Hippocampal formation (tissue), 2 donors: ENCODE measurements at places on chromosomes 4 and X.

GRCh38 chr4:122045533-122045932 is 93.7 kb upstream of the TRPC3 start:
- no peak for DNase-seq

DNA sequence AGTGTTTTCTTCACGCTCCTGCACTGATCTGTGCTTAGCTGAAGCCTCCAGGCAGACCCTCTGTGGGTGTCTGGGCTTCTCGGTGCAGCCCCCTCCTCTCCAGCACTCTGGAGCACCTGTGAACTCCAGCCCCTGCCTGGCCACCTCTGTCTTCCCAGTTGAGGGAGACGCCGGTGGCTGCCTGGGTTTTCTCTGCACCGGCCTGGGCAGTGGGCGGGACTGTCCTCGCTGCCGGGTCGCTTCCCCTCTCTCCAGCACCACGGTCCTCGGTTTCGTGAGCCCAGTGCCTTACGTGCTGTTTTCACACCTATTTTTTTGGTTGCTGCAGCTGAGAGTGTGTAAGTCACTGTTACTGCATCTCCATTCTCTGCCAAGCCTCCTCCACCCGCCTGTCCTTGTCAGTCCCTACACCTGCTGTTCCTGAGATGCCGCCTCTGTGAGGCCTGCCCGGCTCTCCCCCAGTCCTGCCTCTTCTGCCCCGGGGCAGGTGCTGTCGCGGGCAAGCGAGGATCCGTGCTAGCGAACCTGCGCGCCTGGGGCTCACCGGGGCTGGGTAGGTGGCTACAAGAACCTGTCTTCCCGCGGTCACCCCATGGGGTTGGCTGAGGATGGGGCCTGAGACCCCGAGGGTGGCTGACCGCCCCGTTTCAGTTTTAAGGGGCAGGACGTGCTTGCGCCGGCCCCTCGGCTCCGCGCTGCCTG is 2.4 kb upstream of the FGFRL1 start:
- no peak for DNase-seq

DNA sequence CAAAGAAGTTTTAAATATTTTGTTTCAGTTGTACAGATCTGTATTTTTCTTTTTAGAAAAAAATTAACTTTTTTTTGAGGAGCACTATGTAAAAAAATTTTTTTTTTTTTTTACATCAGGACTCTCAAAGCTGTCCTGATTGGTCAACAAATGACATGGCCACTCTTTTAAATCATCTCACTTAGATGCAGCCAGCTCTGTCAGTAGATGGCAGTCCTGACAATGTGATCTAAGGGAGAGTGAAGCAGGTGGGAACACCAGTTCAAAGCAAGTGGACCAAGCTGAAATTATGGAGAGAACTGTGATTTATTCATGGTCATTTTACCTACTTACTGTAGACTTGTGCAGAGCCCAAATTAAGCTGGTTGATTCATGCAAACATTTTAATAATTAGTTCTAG is 174.7 kb upstream of the GPRIN3 start:
- no peak for DNase-seq

DNA sequence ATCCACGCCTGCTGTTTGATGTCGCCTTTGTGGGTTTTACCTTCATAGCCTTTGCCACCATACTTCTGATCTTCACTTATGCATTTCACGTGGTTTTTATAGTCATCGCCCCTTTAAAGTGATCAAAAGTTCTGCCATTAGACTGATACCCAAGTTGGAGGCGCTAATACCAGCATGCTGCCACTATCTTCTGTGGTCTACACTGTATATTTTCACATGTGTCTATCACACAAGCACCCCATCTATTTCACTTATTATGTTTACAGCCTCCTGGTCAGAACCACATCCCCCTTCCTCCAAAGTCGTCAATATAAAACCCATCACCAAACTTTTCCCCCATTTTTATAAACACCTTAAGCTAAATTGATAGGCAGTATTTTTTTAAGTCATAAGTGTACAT is 8.2 kb downstream of the LYAR start:
- DNase-seq, result no peak

DNA sequence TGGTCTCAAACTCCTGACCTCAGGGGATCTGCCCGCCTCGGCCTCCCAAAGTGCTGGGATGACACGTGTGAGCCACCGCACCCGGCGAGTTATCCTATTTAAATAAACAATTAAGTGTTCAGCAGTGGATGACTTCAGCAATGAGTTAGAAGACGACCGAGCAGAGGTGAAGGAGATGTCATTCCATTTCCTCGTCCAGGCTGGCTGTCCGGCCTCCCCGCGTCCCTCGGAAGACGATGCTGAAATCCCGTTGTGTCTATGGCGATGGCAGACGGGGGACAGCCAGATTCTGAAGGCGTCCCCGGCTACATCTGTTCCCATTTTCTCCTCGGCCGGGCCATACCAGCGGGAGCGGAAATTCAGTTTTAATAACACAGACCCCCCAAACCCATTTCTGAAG is 209.8 kb downstream of the CRLF2 start:
- DNase-seq, result no peak

DNA sequence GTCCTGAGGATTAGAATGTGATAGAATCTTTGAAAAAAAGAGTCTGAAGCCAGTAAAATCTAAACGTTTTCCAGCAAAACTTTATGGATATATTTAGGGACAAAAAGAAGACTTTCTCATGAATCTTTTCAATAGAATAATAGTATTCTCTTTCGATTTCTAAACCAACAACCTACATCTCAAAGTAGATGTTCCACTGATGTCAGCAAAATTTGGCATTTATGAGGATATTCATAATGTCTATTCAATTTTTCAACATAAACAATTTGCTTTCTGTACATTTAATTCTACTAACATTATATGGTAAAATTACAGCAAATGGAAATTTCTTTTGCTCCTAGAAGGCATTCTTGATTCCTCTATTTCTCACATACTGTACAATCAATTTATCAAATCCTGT is 886.5 kb downstream of the CENPC start:
- no peak for DNase-seq

DNA sequence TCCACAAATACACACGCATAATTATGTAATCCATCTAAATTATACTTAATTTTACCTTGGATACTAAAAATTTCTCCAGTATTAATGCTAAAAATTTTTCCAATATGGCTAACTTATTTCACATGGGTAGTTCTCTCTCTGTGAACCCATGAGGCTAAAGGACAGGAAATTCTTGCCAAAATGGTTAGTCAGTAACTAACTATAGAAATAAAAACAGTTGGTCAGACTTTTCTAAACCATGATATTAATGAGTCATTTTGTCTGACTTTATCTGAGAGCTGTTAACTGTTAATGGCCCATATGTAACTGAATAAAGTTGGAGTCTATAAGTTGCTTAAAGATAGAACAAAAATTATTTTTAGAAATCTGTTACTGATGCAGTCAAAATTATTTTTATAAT is 549.4 kb downstream of the TLL1 start:
- DNase-seq, result no peak

DNA sequence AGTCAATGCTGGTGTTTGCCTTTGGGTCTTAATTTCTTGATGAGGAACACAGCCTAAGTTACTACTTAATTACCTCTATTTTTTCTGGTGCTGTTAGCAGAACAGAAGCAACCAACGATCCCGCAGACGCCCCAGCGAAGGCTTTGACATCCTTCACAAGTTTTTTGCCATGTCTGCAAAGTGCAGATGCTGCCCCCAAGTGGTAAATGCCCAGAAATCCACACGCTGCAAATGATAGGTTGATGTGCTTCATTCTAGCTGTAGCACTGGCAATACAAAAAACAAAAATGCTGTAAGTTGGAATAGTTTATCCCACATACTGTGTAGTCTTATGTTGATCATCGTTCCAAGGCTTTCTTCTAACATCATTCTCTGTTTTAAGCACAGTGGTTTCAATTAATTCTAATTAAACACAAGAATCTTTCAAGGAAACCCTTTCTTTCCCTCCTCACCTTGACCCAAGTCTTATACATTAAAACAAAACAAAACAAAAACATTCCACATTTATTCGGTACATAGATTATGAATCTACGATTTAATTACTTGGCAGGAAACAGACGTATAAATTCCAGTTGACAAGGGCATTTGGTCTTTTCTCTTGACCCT is 1.2 kb downstream of the PNPLA4 start:
- peak; percentile 52 for DNase-seq

GRCh38 chrX:48897157-48897624 is 377 bp downstream of the TIMM17B start:
- peak; percentile 21 for DNase-seq

DNA sequence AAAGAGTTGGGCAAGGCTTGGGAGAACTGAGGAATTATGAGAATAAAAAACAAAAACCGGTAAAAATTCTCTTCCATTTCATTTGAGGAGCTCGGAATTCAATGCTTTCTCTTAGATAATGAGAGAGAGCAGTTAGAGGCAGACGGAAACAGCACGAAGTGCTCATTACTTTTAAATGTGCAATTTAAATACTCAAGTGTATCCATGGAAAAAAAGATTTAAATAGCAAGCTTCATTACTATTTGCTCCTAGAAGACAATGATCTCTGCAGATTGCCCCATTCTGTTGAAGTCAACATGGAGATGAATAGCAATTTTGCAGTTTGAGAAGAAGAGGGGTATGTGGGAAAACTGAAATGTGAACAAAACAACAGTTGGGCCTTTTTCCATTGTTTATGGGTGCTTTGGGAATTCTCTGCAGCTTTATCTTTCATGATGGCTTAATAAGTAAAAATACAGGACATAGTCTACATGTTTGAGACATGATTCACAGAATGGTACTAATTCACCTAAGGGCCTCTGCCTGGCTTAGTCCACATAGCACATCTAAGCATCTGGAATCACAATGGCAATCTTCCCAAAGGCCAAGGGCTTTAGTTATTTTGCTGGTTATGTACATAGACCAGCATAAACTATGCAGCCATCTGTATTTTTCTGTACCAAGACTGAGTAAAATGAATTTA is 512.7 kb upstream of the FAT1 start:
- DNase-seq, result no peak

GRCh38 chrX:47570794-47571193 is 9.8 kb downstream of the ARAF start:
- no peak for DNase-seq

GRCh38 chr4:141686879-141687278 is 50.5 kb downstream of the IL15 start:
- DNase-seq, result no peak

- no peak for DNase-seq
Observed at GRCh38 chr4:106986486-106986885, 49.6 kb downstream of the DKK2 start.

GRCh38 chr4:161564230-161564834 is 599.5 kb downstream of the FSTL5 start:
- peak; percentile 16 for DNase-seq

- DNase-seq, result no peak
Observed at GRCh38 chr4:2732526-2732925, 23.6 kb downstream of the TNIP2 start.

- no peak for DNase-seq
Observed at GRCh38 chr4:107210450-107211239, 174.5 kb upstream of the DKK2 start.

GRCh38 chr4:186762865-186763264 is 39.2 kb upstream of the FAT1 start:
- DNase-seq, result no peak

DNA sequence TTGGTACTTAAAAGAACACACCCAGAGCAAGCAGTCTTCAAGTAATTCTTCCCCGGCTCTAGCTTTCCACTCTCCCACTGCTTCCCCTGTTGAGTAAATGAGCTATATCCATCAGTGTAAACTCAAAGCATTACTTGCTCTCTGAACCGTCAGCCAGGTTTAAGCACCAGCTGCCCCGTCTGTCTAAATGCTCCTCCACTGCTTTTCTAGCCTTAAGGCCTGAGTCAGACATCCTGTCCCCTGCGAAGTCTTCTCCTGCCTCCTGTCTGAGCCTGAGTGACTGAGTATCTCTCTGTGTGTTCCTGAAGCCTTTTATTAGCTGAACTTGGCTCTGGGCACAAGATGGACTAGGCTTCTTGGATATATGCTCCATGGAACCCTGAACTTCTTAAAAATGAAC is 205.1 kb downstream of the STK32B start:
- no peak for DNase-seq

DNA sequence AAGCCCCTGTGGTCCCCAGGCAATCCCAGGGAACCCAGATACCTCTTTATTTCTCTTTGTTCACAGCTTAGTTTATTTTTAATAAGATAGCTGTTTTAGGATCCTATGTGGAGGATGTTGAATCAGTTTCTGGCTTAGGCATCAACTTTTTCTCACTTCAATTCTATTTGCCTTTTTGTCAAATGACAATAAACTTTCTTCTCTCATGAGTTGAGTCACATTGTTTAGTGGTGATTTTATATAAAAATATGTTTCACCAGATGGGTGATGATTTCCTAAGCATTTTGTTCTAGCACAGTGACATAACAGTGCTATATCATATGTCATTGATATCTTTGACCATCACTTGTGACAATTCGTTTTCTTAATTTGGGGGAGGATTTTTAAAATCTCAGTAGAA is 198.1 kb upstream of the PUDP start:
- no peak for DNase-seq

GRCh38 chr4:67879486-67879885 is 4.3 kb downstream of the TMPRSS11D start:
- no peak for DNase-seq

GRCh38 chr4:26731351-26732035 is 129.1 kb upstream of the STIM2 start:
- no peak for DNase-seq

DNA sequence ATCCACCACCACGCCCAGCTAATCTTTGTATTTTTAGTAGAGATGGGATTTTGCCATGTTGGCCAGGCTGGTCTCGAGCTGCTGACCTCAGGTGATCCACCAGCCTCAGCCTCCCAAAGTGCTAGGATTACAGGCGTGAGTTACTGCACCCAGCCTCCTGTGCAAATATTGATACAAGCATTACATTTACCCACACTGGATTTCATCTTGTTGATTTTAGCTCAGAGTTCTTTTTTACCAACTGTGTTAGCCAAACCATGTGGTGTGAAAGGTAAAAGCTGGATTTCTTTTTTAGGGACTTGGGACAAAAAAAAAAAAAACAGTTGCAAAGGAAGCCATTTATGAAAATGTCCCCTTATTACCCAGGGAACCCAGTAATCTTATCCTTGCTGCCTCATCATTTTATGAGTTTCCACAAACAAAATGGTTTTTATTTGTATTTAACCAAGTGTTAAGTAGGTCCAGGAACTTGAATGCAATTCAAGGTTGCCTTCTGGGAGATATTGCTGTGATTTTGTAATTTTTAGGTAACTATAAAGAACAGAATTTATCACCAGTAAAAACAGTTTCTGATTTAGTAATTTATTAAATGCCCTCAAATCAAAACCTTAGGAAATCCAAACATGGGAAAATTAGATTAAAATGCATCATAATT is 202.5 kb downstream of the PALLD start:
- no peak for DNase-seq

DNA sequence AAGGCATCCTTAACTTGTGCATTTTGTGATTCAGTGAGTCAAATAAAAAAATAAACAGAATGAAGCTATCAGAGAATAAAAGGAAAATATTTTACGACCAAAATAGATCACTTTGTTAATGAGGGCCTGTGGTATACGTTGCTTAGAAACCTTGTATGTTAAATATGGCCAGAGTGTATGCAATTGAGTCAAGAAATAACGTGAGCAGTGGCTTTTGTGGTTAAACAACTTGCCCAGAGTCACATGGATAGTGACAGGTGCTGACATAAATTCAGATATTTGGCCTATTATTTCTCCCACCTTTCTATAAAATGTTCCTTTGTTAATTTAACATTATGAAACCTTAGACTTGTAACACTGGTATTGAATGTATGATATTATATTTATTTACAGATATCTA is 393.4 kb downstream of the PABPC4L start:
- DNase-seq, result no peak
